ENCODE measurements at places on chromosomes 6 and 20. TPM values are rescaled to one million over a fixed set of nuclear protein-coding genes. Genes with fewer than 3 reads are reported as not detected.

The NKX2-4 gene
- not detected for total RNA-seq

The CDKN1A gene
- total RNA-seq = 105 TPM

The SLA2 gene
- total RNA-seq = 0.10 TPM

The OR12D3 gene
- not detected for total RNA-seq

The TP53TG5 gene
- total RNA-seq = not detected

The GPX5 gene
- not detected for total RNA-seq

The PRICKLE4 gene
- total RNA-seq = 7.7 TPM

The ECT2L gene
- not detected for total RNA-seq

The RNF217 gene
- 8.2 TPM for total RNA-seq

The PEX3 gene
- 11.0 TPM for total RNA-seq

The PARD6B gene
- 43.3 TPM for total RNA-seq

The PNPLA1 gene
- not detected for total RNA-seq

The KIF6 gene
- total RNA-seq = 0.62 TPM

The SNPH gene
- total RNA-seq = 2.4 TPM

The C2 gene
- 3.7 TPM for total RNA-seq

The CCN6 gene
- not detected for total RNA-seq

All from G401 (cell line).